ENCODE measurements at places on chromosomes 12 and 14.

GRCh38 chr14:20988717-20989470, 886 bp upstream of the METTL17 start:
- no peak for DNase-seq

GRCh38 chr12:70321191-70321590, 44.9 kb upstream of the KCNMB4 start:
- no peak for DNase-seq

DNA sequence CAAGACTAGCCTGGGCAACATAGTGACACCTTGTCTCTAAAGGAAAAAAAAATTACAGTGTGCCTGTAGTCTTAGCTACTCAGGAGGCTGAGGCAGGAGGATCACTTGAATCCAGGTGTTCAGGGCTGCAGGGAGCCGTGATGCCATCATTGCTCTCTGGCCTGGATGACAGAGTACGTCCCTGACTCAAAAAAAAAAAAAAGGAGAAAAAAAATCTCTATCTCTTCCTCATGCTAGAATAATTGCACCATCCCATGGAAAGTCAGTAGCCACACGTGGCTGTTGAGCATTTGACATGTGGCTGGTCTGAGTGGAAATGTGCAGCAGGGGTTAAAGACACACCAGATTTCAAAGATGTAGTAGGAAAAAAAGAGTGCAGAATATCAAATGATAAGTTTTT, 3.8 kb downstream of the RILPL1 start:
- DNase-seq, result no peak

DNA sequence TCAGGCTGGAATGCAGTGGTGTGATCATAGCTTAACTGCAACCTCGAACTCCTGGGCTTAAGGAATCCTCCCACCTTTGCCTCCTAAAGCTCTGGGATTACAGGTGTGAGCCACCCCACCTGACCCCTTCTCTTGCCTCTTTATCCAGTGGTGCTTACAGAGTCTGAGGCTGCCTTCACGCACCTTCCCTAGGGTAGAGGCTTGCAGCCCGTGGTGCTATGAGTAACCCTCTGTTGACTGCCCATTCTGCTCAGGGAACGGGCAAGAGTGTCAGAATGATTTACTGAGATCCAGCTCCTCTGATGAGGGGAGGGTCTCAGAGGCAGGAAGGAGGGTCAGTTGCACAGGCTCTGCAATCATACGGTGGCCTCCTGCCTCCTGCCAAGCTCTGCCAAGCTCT, 125.1 kb upstream of the TBX3 start:
- no peak for DNase-seq

DNA sequence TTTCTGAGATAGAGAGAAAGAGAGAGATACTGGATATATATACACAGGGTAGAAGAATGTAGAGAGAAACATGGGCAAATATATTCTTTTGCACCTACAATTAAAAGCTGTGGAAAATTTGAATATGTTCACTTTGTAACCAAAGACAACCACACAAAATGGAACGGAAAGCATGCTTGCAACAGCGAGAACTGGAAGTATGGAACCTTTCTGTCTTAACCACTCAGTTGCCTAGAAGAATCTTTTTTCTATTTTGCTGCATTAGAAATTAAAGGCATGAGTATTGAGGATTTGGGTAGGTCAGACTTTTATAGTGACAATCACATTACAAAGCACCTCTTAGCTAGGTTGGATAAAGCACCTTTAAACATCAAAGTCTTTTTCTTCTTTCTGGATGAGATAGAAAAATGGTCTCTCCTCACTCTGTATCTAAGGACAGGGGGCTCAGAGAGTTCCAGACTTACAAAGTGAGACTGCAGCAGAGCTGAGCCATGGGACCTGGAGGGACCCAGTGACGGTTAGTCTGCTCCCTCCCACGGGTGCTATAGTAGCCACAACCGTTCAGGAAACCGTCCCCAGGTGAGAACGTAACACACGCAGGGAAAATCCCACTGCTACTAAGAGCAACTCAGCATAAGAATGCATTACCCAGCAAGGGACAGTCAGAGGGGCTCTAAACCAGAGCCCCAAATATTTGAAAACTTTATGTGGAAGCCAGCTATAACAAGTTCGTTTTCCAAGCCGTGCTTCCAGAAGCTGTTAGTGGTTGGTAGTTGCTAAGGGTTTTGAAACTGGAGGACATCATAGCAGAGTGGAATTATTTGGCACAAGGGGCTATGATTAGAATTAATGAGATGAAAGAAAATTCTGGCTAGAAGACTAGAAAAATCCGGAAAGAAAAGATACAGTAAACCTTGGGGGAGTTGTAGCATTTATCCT, 97.1 kb downstream of the DAD1 start:
- DNase-seq, result no peak

- no peak for DNase-seq
Measured at GRCh38 chr12:34295366-34296142, 273.3 kb downstream of the ALG10 start.

- DNase-seq, result no peak
Measured at GRCh38 chr12:111276146-111276545, 92.7 kb downstream of the PHETA1 start.

DNA sequence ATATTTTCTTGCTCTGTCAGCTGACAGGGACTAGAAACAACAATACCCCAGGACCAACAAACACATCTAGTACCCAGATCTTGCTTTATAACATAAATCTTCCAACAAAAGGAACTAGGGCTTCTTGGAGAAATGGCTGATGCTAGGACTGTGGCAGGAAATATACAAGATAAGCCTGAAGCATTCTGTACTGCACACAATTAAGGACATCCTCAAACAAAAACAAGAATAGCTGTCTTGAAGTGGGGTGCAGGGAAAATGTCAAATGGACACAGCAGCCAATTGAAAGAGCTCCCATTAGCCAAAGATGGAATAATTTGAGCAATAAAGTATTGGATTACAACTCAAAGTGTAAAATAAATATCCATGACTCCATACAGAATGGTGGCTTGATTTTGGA, 50.0 kb downstream of the LGMN start:
- DNase-seq, result no peak

DNA sequence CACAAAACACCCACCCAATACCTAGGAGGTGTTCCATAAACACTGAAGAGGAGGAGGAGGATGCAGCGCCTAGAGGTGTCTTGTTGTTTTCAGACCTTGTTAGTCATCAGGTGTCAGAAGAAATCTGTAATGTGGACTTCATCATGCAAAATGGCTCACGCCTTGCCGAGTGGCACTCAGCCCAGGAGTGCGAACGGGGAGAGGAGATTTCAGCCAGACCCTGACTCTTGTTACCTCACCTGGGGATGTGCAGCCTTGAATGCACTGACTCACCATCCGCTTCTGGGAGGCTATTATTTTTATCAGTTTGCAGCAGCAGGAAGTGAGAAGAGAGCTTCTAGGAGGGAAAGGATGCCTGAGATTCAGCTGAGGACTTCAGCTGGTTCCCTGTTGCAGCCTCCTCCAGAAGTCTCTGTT, 48.2 kb upstream of the PLXNC1 start:
- DNase-seq, result no peak

DNA sequence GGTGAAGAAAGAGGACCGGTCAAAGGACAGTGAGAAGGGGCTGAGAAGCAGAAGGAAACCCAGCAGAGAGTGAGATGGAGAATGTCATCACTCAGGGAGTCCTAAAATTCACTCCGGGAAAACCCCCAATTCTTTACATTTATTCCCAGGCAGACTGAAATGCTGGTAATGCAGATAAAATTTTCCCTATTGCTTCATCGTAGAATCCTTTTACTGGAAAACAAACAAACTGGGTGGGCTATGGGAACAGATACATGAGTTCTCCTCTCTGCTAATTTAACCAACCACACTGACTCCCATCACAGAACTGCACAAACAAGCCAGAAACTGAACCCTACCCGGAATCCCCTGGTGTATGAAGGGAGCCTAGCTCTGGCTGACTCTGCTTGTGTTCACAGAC, 20.9 kb downstream of the HEBP1 start:
- DNase-seq, result no peak

DNA sequence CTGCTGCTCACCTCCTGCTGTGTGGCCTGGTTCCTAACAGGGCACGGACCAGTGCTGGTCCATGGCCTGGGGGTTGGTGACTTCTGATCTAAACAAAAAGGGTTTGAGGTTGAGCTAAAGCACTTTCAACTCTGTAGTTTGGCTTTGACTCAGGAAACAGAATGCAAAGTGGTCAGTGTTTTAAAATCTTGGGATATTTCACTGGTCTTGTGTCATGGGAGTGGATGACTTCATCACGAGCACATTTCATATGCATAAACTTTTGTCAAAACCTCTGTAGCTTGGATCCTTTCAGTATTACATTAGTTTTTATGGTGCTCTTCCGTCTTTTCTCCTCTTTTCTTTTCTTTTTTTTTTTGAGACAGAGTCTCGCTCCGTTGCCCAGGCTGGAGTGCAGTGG, 25.6 kb downstream of the FAM161B start:
- no peak for DNase-seq

GRCh38 chr14:85934123-85934885, 404.4 kb downstream of the FLRT2 start:
- DNase-seq, result peak; percentile 1

DNA sequence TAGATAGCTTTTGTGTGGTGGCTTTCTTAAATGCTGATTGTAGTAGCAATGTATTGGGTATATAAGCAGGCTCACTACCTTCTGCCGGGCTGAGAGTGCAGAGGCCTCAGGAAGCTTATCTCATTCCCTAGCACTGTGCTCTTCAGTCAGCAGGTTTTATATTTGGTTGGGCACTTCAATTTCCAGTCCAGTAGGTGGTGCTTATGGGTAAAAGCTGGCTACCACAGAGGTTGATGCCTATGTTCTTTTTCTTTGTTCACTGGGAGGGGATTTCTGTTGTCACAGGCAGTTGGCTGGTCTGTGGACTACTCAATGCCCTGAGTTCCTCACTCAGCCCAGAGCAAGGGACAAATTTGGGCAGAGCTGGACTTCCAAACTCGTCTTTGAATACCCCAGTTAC, 43.0 kb upstream of the GLIPR1 start:
- no peak for DNase-seq

- DNase-seq, result no peak
Measured at GRCh38 chr12:132407451-132407961, 78.1 kb upstream of the GALNT9 start.

- DNase-seq, result no peak
Measured at GRCh38 chr14:73239393-73240241, 2.3 kb downstream of the PAPLN start.

GRCh38 chr14:104722938-104723650, 935 bp upstream of the ADSS1 start:
- no peak for DNase-seq

DNA sequence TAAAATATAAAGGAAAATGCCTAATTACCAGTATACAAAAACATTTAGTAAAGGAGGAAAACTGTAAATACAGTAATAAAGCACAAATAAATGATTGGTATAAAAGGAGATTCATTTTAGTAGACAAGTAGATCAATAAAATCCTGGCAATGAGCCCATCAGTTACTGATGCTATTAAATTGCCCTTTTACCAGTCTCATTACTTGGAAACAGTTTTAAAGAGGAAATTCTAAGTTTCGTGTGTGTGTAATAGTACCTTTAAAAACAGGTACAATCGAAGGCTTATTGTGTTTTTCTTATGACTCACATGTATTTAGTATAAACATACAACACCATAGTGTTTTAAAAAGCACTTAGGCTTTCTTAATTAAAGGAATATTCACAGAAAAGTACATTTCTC, 46.4 kb upstream of the SYT10 start:
- DNase-seq, result no peak

GRCh38 chr12:111585690-111586089, 13.4 kb downstream of the ATXN2 start:
- DNase-seq, result no peak

GRCh38 chr14:104585966-104586697, 6.6 kb downstream of the C14orf180 start:
- DNase-seq, result no peak

DNA sequence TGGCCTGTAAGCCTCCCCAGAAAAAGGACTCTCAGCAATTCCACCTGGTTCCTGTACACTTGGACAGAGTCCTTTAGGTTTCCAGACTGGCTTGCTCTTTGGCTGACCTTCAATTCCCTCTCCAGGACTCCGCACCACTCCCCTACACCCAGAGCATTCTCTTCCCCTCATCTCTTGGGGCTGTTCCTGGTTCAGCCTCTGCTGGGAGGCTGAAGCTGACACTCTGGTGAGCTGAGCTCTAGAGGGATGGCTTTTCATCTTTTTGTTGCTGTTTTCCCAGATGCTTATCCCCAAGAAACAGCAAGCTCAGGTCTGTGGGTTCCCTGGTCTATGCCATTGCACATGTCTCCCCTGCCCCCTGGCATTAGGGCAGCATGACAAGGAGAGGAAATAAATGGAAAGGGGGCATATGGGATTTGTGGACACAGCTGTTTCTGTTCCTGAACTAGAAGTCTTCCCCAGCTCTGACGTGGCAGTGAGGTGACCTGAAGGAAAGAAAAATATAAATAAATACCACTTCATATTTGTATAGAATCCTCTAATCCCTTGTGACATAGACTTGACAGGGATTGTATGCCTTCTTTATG, 1.3 kb downstream of the RNASE7 start:
- DNase-seq, result no peak

- no peak for DNase-seq
Measured at GRCh38 chr12:2963154-2963759, 4.1 kb downstream of the TEAD4 start.

- no peak for DNase-seq
Measured at GRCh38 chr14:75628816-75629215, 31.9 kb downstream of the ERG28 start.

- no peak for DNase-seq
Measured at GRCh38 chr12:106714926-106715325, 59.6 kb upstream of the RIC8B start.

DNA sequence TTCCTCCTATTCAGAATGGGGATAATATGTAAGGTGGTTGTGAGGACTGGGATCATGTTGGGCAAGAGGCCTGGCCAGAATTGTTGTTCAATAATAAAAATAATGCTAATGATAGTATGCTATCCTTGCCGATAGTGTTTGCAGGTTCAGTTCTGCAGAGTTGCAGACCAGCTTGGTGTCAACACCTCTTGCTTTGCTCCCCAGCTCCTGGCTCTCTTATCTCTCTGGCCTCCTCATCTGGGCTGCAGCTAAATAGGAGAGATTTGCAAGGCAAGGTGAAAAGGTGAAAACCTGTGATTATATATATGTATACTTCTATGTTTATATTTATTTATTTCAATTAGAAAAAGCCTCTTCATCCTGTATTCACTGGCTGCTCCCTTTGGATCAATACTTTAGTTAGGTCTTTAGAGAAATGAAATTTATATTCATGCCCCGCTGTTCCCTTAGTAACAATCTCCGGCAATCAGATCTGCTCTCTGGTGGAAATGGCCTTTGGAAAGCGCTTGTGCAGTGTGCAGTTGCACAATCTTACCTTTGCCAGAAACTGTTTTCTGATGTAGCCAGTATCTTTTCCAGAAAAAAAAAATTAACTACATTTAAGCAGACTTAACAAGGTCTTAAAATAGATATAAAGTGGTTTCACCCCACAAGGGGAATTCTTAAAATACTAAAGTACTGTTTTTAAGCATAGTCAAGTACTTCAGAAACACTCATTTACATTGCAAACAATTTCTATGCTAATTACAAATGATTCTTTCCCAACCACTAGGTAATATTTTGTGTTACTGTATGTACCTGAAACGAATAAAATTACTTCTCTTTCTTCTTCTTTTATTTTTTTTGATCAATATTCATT, 19.1 kb upstream of the ACVR1B start:
- DNase-seq, result no peak
